ENCODE measurements at places on chromosomes 3 and 15.

DNA sequence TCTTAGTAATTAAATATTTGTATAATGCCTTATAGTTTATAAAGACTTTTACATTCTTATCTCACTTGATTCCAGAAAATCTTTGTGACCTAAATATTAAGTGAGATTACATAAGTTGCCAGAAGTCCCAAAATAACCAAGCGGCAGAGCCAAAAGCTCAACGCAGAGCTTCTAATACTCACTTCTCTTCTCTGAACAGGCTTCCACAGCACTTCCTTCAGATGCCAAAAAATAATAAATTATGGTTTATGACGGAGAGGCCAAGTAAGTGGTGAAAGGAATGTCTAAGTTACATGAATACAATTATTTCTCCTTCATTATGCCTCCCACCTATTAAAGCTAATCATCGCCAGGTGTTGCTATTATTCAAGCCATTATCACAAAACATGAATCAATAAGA, 110.3 kb downstream of the GBE1 start:
- DNase-seq, result no peak

- DNase-seq, result no peak
These were observed 61.7 kb downstream of the FAM227B start for GRCh38 chr15:49558929-49559328.

- DNase-seq, result no peak
These were observed 175.8 kb downstream of the NSMCE3 start for GRCh38 chr15:29093696-29094343.

- DNase-seq, result no peak
These were observed 22.1 kb downstream of the HDGFL3 start for GRCh38 chr15:83185561-83185960.

- no peak for DNase-seq
These were observed 26.7 kb downstream of the KCNMB2 start for GRCh38 chr3:178562947-178563232.

DNA sequence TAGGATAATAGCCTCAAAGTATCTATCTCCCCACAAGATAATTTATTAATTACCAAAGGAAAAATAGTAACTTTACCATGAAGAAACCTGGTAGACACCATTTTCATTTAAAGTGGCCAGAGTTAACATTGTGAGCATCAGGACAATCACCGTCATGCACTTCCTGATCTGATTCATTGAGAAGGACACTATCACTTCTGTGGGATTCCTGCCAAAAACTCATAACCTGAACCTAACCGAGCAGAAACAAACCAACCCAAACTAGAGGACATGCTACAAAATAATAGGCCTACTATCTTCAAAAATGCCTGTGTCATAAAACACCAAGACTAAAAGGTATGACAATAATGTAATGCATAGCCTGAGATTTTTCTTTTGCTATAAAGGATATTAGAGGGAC, 39.0 kb downstream of the FSIP1 start:
- no peak for DNase-seq

DNA sequence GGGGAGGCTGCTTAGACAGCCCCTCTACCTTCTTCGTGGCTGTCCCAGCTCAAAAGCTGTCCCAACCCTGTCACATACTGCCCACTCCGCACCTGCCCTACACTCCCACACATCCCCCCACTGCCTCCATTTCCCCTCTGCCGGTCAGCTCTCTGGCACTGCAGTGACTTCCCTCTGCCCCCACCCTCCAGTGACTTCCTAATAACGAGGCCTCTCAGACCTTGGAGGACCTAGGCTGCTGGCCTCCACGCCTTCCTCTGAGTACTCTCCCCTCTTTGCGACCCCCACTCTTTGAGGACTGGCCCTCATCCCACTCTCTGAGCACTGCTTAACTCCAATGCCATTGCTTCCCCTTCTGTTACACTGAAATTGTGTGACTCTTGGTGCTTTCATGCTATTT, 45.3 kb downstream of the KY start:
- DNase-seq, result no peak

All from activated CD4-positive, alpha-beta T cell treated with anti-CD3 and anti-CD28 coated beads for 1 hour (primary cell).